SHP77 (cell line): ENCODE measurements at places on chromosomes 4 and X.

DNA sequence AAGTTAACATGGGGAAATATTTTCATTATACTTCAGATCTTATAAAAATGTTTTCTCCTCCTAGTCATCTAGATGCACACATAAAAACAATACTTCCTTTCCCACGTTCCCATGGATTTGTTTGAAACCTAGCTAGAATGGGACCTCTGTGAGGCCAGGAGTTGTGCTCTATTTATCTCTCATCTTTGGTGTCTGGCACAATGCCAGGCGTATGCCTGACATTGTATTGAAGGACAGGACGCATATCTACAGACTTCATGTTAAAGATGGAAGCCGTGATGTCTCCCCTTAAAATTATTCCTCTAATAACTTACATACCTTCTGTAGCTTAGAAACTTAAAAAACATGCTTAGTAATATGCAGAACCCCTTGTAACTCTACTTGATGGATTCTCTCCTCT is 394.5 kb upstream of the FAT1 start:
- DNase-seq, result no peak

GRCh38 chrX:17616936-17617335 is 120.4 kb upstream of the SCML1 start:
- DNase-seq, result peak; percentile 75

GRCh38 chrX:127207326-127207725 is 387.8 kb downstream of the PRR32 start:
- no peak for DNase-seq

DNA sequence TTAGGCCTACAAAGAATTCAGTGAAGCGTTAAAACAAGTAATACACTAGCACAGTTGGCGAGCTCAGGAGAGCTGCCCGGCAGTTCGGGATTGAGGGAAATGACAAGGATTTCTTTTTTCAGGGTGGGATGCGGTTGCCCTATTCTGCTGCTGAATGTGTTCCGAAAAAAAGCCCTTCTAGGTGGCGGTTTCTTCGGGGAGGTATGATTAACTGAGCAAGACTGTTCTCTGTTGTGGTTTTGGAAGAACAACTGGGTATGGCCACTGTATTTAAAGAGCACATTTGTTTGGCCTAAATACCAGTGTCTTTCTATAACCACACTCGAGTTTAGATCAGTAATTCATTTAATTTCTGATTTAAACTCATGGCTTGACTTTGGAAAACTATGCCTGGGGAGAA is 459.7 kb upstream of the FAT1 start:
- no peak for DNase-seq

DNA sequence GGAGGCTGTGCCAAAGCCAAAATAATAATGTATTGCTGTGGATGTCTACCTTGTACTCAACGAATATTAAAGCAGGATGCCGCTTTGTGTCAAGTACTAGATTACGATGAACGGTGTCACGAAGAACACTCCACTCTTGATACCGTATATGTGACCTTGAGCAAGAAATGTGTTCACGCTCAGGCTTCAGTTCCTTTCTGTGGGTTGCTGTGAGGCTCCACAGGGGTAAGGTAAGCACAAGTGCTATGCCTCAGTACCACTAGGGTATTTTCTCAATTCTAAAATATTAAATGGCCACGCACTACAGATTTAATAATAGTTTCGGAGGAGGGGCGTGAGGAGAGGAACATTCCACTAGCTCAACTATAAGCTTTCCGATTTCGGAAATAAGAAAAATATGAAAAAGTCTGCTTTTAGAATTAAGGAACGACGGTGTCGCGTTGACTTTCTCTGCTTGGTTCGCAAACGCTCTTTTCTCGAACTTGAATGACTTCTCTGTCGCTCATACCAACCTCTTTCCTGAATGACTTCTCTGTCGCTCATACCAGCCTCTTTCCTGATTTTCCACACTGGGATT is 607 bp upstream of the SCOC start:
- DNase-seq, result no peak

GRCh38 chr4:170399581-170400293 is 310.0 kb upstream of the AADAT start:
- no peak for DNase-seq

DNA sequence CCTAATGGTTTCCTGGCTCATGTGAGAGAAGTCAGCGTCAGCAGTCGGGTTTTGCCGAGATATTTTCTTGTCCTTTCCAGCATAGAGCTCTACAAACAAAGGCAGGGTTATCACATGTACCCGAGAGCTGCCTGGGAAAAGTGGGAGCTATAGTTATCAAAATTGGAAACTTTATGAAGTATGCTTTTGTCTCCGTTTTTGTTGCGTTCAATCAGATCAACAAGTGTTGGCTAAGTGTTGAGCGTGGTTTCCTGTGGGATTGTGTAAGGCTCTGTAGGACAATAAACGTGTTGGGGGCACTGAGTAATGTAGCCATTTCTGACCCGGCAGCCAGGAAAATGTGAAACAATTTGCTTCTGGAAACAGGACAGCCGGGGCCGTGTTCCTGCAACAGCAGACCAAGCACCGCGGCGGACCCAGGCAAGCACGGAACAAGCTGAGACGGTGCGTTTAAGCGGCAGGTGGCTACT is at the start of gene BMX:
Gene BMX (plus strand): TSS at position 311 of the 470 bp plus-strand sequence. CDS start 7,547 bp downstream, outside the sequence.
- DNase-seq, result no peak

DNA sequence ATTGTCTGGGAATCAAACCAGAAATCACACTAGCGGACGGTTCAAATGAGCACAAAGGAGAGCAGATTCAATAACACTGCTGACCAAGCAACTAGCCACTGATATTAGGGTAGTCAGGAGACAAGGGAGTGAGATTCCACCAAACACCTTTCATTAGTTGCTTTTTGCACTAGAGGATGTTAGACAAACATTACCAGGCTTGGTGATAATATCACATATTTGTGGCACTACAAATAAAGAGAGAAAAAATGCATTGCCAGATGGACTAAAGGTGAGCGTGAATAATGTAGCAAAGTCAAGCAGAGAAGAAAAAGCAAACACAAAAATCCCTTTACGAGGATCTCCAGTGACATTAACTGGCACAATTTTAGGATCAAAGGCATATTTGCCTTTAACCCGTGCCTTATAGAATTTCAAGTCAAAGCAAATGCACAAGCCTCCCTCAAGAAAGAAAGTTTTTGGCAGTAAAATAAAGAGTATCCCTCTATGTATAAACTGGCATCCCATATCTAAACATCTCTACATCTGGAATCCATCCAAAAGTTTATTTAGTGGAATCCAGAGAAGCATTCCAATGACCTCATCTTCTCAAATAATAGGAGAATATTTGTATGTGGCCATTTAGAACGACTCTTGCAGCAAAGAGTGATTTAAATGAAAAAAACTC is 290.9 kb downstream of the KCTD8 start:
- DNase-seq, result no peak

DNA sequence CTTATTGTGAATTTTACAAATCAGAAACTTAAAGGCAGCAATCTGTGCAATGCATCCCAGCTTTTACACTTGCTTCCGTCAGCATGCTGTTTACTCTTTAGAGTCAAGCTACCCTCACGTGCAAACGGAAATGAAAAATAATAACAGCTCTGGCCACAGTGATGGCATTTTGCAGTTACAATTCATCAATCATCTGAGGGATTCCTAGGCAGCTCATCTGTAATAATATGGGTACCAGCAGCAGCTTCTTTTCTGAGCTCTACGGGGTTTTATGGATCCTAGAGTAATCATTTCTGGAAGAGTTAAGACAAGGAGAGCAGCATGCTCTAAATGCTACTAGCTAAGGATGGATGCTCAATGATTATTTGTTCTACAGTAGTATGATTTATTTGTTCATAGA is 313.6 kb downstream of the AFF2 start:
- no peak for DNase-seq

DNA sequence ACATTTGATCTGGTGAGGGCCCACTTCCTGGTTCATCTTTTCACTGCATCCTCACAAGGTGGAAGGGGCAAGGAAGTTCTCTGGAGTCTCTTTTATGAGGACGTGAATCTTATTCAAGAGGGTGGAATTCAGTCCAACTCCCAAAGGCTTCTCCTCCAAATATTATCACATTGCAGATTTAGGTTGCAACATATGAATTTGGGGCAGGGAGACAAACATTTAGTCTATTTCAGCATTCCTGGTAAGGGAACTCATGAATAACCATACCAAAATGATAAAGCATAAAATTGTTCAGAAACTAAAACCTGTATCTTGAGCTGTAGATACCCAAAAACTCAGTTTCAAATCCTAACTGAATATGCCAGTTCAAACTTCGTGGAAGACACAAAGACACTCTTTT is 246.8 kb downstream of the QDPR start:
- DNase-seq, result no peak

GRCh38 chr4:76857074-76857409 is 40.9 kb downstream of the SOWAHB start:
- no peak for DNase-seq

DNA sequence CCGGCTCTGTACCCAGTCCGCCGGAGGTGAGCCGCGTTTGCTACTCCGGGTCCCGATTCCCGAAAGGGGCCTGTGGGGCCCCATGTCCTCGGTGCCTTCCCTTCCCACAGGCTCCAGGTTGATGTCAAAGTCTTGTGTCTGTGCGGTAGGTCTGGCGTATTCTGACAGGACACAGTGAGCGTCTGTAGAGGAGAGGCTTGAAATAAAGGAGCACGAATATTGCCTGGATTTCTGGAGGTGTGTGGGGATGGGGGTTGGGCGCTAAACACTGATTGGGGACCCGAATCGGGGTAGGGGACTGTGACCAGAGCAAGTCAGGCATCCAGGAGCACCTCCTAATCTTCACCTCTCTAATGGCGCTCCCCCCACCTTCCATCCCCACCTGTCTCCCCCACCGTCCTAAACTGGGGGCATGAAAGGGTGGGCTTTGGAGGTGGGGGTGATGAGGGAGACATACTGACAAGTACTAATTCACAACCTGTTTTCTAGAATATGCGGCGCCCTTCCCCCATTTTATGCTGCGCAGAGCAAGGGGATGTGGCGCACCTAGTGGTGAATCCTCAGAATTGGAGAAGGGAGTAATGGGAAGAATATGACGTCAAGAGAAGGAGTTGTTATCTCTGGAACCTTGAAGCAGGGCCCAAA is 855 bp downstream of the GPRASP2 start:
- no peak for DNase-seq

DNA sequence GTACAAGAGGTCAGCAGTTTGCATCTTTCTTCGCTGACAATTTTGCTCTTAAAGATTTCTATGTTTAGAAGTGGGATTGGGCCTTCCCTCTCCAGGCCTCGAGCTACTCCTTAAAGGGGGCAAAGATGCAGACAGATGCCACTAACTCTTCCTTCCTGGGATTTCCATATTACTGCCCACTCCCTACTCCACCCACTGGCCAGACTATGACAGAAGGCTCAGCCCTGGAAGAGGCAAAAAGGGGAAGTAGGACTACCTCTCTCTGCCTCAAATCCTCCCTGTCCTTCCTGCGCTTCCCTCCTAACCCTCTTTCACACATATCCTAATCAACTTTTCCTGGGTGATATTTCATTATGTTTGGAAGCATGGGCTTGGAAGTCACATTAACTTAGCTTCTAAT is 58.3 kb downstream of the EVC2 start:
- DNase-seq, result no peak

GRCh38 chr4:20629186-20630106 is 70.8 kb upstream of the PACRGL start:
- DNase-seq, result no peak

DNA sequence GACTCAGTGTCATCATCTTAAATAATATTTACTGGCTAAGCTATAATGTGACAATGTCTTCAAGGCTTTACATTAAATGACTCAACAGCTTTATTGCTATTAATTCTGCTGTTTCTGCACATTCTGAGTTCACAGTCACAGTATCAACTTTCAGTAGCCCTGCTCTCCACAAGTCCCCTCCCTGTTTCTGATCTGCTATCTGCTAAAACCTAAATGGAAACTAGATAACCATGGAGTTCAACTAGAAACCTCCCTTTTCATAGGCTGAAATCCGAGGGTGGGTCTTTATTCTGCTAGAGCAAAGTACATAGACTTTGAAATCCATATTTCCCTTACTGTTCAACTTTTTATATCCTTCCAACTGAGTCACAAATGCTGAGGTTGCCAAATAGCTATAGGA is 5.4 kb upstream of the ACE2 start:
- DNase-seq, result no peak

DNA sequence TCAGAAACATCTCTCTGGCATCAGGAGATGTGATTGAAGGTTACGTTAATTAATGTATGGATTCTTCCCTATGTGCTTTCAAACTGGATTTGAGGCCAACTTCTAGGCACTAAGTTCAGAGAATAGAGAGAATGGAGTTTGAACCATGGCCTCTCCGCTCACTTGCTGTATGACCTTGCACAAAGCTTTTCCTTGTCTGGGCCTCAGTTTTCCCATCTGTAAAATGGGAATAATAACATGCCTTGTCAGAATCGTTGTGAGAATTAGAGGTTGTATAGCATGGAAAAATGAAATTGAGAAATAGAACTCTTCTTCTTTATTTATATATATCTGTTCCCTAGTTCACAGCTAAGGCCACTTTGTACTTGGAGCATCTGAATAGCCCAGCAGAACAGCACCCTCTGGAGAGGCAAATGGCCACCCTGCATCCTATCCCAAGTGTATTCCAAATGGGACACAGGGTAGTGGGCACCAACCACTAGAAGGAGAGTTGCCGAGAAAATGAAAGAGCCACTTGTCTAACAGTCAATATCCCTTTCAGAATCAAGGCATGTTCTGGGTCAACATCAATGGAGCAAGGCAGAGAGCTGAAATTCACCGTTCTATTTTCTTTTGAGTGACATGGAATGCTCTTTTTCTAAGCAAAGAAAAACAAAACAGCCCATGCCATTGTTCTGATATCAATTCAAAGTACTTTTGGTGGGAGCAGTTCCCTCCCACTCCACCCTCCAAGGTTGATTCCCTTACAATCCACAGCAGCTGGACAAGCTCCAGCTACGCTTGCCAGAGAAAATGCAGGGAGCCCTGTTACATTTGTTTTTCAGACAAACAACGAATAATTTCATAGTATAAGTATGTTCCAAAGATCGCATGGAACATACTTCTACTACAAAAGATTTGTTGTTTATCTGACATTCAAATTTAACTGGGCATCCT is 23.3 kb upstream of the MTM1 start:
- no peak for DNase-seq

- DNase-seq, result no peak
Observed at GRCh38 chrX:19865567-19866363, 21.6 kb downstream of the SH3KBP1 start.

DNA sequence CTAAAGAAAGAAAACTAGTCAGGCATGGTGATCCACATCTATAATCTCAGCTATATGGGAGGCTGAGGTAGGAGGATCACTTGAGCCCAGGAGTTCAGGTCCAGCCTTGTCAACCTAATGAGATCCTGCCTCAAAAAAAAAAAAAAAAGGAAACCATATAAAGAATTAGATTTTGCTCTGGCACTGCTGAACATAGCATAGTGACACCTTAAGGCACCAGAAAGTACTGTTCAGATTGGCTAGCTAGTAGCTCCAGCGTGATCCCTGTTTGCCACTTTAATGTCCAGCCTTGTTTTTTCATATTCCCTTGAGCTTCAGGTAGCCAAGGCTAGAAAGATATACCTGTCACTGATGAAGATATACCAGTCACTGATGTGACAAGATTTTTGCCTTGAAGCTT is 34.1 kb downstream of the EXOC1 start:
- DNase-seq, result no peak

- no peak for DNase-seq
Observed at GRCh38 chrX:11781133-11781532, 23.1 kb downstream of the MSL3 start.

GRCh38 chrX:108610141-108610540 is 126.2 kb downstream of the IRS4 start:
- DNase-seq, result no peak

- DNase-seq, result no peak
Observed at GRCh38 chrX:85620466-85620865, 241.0 kb upstream of the POF1B start.
